ENCODE measurements at places on chromosomes 5 and 9. TPM values are rescaled to one million over a fixed set of nuclear protein-coding genes. Genes with fewer than 3 reads are reported as not detected.

DNA sequence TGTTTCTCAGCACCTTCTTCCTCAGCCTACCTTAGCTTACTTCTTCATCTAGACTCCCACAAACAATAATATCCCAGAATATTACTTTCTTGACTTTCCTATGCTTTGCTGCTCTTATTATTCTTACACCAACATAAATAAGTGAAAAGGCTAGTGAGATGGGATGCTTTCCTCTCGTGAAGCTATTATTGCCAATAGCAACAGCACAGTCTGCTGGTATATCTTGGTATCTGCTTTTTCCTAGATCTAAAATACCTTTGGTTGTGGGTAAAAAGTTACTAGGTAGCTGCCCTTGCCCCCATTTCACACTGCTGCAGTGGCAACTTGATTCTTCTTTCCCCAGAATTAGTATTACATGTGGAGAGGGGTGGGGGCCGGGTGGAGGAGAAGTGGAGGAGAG, 26.1 kb upstream of the GLIPR2 start:
- DNase-seq, result no peak

DNA sequence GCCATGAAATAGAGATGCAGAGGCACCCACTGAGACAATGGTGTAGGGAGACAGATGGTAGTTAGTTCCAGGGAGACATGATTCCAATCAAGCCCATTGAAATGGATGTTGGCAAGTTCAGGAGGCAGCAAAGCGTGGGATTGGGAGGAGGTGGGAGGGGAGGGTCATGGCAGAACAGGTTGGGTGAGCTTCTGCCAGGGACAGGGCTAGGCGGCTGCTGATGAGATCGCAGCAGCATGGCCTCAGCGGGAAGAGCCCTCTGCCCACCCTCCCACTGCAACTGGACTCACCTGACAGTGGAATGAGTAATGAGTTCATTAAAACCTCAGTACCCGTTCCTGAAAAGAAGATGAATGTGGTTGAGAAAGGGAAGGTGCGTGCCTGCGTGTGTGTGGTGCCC, 418.2 kb downstream of the CDK5RAP2 start:
- no peak for DNase-seq

DNA sequence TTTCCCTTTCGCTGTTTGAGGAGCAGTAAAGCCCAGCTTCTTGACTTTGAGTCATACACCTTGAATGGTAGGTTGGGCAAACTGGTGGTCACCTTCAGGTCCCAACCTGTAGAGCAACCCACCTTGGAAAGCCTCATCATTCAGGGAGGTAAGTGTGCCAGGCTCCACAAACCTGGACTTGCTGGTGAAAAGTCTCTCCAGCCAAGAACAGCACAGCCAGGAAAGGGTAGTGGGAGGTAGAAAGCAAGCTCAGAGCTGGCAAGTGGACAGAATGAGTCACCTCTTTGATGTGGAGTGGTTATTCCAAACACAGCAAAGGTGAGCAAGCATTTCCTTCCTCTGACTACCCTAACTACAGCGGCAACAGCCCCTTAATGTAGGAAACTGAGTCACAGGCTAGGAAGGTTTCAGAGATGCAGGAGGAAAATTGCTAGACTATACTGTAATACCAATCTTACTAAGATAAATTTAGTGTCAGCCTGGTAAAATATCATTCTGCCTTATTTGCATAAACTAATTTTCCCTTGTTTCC, 117.5 kb upstream of the MTAP start:
- peak; percentile 58 for DNase-seq

The DOCK2 gene
- 7.3 TPM for total RNA-seq

All from fibroblast of villous mesenchyme (primary cell).